Stimulated activated CD4-positive, alpha-beta T cell treated with anti-CD3 and anti-CD28 coated beads, Interleukin-4, amount 100 ng/mL, for 48 hours (primary cell): ENCODE measurements at places on chromosomes 7 and 10.

DNA sequence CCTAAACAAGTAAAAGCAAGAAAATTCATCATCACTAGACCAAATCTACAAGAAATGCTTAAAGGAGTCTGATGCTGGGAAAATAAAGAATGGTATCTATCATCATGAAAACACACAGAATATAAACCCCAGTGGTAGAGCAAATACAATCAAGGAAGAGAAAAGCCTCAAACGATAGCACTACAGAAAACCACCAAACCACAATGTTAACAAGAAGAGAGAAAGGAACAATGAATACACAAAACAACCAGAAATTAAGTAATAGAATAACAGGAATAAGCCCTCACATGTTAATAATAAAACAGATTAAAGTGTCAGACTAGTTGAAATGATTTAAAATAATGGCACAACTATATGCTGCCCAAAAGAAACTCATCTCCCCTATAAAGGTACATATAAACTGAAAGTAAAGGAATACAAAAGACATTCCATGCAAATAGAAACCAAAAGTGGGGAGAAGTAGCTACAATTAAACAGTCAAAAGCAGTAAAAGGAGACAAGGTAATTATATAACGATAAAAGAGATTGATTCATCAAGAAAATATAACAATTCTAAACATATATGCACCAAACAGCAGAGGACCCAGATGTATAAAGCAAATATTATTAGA, 77.3 kb downstream of the JMJD1C start:
- no peak for DNase-seq

DNA sequence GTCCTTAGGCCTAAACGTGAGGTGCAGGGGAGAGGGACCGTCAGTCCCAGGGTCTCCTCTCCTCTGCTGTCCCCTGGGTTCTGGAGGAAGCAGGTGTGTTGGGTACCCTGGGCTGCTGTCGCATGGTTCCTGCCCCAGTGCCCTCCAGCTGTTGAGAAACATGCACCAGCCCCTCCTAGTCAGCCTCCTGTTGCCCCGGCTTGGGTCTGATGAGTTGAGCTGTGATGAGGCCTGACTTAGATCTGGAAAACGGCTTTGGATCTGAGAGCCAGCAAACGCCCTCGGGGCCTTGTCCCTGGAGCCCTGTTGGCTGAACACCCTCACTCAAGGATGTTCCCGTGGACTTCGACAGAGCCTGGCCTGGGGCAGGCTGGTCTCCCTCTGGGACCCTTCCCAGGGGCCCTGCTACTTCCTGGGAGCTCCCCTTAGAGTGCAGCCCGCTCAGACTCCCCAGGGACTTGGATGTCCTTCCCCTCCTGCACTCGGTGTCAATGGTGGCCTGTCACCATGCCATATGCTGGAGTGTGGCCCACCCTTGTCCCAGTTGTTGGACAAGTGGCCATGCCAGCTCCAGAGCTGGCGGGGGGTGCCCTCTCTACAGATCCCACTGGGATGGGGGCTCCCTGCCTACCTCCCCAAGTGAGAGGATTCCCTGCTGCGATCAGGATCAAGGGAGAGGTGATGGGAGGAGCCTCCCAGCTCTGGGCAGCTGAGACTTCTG, 12.3 kb downstream of the ZNF316 start:
- no peak for DNase-seq

GRCh38 chr7:77360969-77361368, 55.2 kb downstream of the GSAP start:
- DNase-seq: no peak

DNA sequence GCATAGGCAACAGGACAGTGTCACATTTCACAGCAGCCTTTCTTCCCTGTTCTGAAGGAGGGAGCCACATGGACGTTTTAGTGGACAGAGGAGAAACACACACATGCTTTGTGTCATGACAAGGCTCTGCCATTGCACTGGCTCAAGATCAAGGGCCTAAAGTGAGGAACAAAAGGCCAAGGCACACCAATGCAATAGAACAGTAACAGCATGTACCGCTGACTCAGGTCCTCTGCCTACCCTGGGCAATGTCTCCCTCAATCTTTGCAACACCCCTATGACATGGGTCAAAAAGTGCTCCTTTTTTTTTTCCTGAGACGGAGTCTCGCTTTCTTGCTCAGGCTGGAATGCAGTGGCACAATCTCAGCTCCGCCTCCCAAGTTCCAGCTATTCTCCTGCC, 57.8 kb upstream of the SDK1 start:
- no peak for DNase-seq

- no peak for DNase-seq
Observed at GRCh38 chr7:20560325-20561180, 54.9 kb upstream of the ABCB5 start.

DNA sequence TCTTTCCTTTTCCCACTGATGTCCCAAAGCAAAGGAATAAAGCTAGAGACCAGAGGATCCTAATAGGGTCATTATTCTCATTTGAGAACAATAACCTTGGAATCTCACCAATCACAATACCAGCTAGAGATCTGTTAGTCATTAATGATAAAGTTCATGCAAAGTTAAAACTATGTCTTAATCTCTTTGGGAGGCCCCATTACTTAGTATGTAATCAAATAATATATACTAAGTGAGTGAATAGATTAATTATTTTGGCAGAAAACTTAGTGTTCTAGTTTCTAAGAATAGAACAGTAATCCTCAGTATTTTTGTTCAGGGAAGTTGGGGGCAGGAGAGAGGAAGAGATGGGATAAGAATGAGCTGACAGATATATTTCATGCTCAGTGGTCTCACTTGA, 227.2 kb downstream of the MTERF1 start:
- DNase-seq: no peak

DNA sequence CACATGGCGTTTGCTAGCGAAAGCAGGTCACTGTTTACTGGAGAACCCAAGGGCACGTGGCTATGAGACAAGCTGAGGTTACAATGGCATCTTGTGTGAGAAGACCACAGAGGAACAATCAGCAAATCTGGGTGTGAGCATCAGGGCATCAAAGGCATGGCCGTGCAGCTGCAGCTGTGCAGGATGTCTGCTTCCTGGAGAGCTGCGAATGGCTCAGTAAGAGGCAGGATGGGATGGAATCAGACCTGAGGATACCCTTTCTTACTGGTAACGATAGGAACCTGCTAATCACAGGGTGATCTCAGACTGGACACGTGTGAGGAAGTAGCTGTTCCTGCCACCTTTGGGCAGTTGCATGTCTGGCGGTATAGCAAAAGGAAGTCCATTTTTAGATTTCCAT, 119.5 kb downstream of the RNF216 start:
- no peak for DNase-seq

- no peak for DNase-seq
Observed at GRCh38 chr7:11491811-11492210, 340.2 kb downstream of the THSD7A start.

DNA sequence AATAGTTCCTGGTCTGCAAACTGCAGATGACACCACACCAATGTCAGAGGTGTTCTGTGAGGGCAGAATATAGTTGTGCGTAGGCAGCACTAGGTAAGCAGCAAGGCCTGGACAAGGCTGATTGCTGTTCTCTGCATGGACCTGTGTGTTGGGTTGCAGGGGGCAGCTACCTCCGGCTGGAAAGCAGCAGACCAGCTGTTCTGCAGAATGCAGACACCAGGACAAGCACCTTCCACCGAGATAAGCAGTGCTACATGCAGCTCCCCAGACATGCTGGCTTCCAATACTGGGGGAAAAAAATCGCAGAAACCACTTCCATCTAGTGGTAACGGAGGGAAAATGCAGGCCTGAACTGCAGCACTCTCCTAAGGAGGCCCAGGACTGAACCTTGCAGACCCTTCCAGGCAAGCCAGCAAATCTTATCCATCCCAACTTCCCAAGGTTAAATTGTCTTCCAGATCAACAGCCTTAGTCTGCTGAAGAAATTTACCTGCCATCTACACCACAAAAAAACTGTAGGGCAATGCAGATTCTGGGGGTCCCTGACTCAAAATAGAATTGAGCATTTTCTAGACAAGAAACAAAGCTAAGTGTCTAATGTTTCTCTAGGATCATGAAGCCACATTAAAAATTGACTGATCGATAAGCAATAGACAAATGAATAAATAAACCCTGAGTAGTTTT, 50.5 kb upstream of the COBL start:
- DNase-seq: no peak

GRCh38 chr7:69295977-69296376, 302.3 kb upstream of the AUTS2 start:
- no peak for DNase-seq

DNA sequence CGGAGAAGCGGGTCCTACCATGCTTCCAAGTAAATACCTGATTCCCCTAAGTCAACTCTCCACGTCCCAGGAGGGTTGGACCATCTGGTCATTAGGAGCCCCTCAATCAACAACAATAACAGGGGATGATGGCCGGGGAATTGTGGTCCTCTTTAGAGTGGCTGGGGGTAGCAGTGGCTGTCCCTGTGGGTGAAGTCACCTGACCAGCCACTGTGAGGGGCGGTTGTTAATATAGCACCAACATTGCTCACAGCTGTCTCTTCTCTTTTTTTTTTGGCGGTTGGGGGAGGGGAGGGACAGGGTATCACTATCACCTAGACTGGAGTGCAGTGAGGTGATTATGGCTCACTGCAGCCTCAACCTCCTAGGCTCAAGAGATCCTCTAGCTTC, 67.9 kb downstream of the SPDYE5 start:
- DNase-seq: no peak

DNA sequence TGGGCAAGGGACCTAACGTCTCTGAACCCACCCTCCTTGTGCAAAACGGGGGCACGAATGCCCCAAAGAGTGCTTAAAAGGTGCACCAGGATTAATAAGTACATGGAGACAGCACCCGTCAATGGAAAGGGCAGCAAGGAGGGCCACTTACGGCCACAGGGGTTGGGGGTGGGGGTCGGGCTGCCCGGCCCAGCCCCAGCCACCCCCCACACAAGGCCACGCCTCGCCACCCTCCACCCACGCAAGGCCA, 213.4 kb downstream of the MAD1L1 start:
- DNase-seq: no peak

- DNase-seq: no peak
Observed at GRCh38 chr7:52917982-52918578, 117.4 kb upstream of the POM121L12 start.

GRCh38 chr7:99420213-99420612, 11.4 kb downstream of the BUD31 start:
- no peak for DNase-seq

DNA sequence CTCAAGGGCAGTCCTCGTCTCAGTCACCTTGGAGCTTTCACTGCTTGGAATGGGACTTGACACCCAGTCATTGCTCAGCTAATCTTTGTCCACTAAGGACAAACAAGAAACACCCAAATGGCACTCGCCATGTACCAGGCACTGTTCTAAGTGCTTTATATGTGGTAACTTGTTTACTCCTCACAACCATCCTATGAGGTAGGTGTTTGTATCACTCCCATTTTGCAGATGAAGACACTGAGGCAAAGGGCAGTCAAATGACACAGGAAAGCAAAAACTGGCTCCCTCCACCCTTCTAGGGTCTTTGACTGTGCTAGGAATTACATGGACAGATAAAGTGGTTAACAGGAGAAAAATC, 24.7 kb downstream of the DNAJB12 start:
- DNase-seq: no peak

GRCh38 chr10:130191380-130191779, 55.2 kb downstream of the GLRX3 start:
- no peak for DNase-seq

DNA sequence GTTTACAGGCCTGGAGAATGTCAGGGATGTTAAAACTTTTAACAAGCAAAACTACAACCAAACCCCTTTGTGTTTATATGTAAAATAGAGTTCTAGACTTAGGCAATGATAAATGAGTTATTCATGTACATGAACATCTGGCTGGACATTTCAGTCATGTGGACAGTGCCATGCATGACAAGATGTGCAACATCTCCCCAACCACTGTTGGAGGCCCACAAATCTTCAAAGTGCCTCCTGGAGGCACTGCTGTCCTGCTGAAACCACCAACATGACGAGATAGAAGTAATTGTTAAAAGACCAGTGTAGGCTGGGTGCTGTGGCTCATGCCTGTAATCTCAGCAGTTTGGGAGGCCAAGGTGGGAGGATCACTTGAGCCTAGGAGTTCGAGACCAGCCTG, 18.4 kb downstream of the PPIA start:
- DNase-seq: no peak

DNA sequence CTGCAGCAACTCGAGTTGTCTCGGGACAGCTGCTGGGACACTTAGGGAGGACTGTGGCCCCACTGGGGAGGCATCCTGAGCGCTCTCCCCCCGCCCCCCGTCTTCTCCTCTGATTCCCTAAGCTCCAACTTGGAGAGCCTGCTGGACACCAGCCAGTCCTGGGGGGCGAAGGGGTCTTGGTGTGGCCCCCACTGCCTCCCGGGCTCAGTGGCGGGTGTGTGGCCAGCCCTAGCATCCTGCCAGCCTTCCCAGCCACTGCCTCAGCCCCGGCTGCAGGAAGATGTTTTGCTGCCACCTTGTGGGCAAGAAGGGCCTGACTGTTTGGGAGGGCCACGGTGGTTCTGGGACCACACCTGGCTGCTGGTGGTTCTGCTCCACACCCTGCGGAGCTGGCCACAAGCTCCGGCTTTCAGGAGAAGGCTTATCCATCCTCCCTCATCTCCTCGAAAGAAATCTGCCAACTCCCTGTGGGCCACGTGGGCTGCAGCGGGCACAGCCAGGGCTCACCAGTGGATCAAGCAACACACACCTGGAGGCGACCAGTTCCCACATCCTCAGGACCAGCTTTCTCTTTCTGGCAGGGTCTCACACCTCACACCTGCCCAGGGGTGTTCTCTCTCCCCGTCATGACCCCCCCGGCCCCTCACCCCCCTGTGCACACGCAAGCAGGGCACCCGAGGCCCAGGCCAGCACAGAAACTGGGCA, 24.8 kb downstream of the AGAP3 start:
- DNase-seq: peak; percentile 72

DNA sequence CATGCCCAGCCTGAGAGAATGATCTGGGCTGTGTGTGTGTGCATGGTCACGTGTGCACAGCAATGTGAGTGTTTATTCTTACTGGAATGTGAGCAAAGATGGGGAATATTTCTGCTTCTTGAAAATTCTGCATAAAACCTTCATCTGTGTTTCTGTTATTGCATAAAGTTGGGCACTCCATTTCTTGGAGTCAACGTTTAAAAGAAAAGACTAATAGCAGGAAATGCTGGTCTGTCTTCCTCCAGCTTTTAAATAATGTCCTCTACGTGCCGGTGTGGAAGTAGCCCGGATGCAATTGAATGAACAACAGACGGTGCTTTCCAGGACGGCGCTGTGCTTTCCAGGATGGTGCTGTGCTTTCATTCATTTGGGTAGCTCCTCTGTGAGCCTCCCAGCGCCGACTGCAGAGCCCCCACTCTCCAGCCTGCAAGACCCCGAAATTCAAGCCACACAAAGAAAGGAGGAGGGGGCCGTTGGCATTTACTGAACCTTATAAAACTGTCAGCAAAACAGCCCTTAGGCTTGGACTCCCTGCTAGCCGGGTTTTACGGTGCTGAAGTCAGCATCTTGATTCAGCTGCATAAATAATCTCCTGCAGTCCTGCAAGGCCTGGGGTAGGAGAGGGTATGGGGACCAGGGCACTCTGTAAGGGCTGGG, 158.2 kb upstream of the PRKCQ start:
- DNase-seq: no peak

GRCh38 chr7:142478479-142479220, 220.8 kb upstream of the PRSS58 start:
- DNase-seq: no peak
